ENCODE measurements at places on chromosomes 2 and 18.
A peak's percentile ranks its signal among the peaks of the same experiment; 100 is the strongest.

- no peak for DNase-seq
Observed at GRCh38 chr2:171855401-171855800, 38.6 kb downstream of the SLC25A12 start.

DNA sequence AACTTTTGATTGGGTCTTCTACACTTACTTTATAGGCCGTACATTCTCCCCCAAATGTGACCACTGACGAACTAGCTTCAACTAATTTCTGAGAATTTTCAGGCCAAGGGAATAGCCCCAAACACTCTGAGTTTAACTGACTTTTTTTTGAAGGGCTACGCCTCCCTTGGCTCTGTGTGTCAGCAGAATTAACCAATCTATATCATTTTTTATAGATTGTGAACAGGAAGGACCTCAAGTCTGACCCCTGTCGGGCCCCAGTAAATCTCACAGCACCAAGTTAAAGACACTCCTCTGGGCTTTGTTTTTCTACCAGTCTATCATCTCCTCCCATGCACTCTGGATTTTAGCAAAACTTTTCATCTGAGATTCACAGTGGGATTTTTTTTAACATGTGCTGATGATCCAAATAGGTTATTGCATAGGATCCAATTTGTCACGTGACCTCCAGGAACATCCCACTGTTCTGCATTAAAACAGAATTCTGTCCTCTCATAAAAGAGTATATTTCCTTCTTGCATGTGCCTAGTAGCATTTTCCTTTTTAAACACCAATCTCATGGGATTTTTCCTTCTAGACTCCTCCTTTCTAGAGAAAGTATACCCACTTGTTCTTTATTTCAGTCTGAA is 307.1 kb downstream of the OSR1 start:
- no peak for DNase-seq

- no peak for DNase-seq
Observed at GRCh38 chr2:103002954-103003353, 241.1 kb downstream of the TMEM182 start.

- no peak for DNase-seq
Observed at GRCh38 chr2:134401789-134402188, 147.9 kb downstream of the MGAT5 start.

- no peak for DNase-seq
Observed at GRCh38 chr2:81645745-81646301, 1341.3 kb upstream of the LRRTM1 start.

DNA sequence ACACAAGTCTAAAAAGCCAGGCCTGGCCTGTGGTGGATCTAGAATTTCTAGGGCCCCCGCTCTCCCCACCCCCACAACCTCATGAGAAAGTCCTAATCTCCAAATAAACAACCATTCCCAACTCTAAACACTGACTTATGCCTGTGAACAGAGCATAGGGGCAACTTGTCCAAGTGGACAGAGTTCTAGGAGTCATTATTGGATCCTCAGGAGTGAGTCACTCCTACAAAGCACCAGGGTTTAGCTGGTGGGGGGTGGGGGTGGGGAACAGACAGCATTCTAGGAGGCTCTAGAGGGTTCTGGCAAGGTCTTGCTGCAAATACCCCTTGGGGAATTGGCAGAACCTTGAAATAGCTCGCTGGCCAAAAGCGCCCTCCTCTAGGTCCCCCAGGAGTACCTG is 83.3 kb downstream of the ZCCHC2 start:
- DNase-seq = no peak

- no peak for DNase-seq
Observed at GRCh38 chr2:150587547-150588505, 100.4 kb upstream of the RND3 start.

- no peak for DNase-seq
Observed at GRCh38 chr2:197497326-197497725, 2.3 kb downstream of the HSPD1 start.

- DNase-seq = no peak
Observed at GRCh38 chr2:167640096-167640495, 607.3 kb downstream of the STK39 start.

- DNase-seq = no peak
Observed at GRCh38 chr2:210366675-210367080, 51.7 kb upstream of the MYL1 start.

- DNase-seq = peak; percentile 27
Observed at GRCh38 chr2:219689676-219690628, 62.5 kb downstream of the SLC4A3 start.

DNA sequence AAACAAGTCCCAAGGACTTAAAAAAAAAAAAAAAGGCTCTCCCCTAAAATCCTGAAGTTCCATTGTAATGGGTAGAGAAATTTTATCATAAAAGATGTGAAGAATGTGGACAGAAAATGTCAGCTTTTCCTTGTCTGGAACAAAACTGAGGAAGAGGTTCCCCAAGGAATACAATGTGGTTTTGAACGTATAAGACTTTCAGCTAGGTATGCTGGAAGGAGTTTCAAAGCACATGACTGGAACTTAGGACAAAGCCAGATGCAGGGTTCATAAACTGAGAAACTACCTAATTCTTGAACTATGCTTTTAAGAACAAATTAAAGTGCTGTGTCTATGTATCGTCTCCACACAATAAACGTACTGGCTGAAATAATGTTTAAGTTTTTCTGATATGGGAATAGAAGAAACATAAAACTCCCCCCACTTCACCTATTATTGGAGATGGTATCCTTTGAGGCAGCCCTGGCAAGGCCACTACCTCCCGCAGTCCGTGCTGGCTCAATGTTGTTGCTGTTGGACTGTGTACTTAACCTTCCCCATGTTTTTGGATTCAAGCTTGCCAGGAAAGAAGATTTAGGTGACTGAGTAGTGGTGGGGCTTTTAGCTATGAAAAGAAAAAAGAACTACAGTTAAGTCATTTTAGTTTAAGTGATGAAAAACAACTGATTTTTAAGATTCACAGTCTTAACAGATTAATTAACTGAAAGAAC is 84.2 kb upstream of the DNER start:
- no peak for DNase-seq

- DNase-seq = no peak
Observed at GRCh38 chr2:45567288-45567963, 43.6 kb downstream of the SRBD1 start.

GRCh38 chr18:75478996-75479880 is 51.7 kb upstream of the SMIM21 start:
- peak; percentile 64 for DNase-seq

DNA sequence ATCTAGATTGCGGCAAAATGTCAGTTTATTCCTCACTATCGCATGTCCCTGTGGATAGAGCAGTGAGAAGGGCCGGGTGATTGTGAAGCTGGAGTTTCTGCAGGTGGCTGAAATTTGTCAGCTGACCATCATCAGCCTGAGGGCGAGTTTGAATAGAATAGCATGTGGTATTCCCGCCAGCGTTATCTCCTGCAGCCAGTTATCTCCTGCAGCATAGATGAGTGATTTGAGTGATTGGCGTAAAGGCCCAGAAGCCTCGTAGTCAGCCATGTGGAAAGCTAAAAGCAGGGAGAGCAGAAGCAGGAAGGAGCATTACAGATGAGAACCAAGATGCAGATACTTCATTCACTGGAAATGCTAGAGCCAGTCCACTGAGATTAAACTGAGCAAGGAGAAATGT is 65.5 kb downstream of the CABLES1 start:
- DNase-seq = no peak

DNA sequence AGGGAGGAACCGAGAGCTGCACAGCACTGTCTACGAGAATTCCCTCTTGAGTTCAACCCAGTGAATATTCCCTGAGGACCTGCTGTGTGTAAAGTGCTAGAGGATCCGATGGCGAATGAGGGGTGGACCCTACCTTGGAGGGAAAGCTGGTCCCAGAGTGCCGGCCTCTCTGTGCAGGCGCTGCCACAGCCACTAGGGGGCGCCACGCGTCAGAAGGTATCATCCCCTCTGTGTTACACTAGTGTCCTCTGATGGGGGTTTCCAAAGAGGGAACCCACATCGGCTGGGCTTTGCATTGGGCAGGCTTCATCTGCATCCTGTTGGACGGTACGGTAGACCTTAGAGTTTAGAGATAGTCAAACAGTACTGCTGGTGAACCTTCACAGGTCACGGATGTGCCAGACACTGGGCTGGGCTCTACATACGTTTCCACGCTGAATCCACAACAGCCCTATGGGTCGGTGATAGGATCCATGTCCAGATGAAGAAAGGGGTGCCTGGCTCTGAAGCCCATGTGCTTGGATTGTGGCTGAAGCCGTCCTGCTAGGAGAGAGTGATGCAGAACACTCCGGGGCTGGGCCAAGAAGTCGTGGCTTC is 39.0 kb downstream of the COA5 start:
- DNase-seq = peak; percentile 63

- DNase-seq = no peak
Observed at GRCh38 chr2:226673314-226673723, 126.3 kb downstream of the IRS1 start.

GRCh38 chr2:159677654-159678053 is 34.7 kb upstream of the MARCHF7 start:
- no peak for DNase-seq

DNA sequence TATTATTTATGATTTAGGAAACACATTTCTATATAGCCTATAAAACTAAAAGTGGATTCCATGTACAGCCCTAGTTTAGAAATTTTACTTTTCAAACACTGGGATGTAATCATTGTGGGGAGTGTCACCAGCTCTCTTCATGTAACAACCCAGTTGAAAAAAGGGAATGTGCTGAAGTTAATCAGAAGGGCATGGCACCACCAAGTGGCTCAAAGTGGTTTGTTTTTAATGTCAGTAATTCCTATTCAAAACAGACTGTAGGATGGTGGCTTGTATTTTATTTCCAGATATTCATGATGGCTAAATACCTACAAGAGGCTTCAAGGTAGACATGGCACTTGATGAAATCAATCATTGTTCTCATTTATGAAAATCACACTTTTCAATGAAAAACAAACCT is 58.1 kb upstream of the TMEM182 start:
- DNase-seq = no peak

- no peak for DNase-seq
Observed at GRCh38 chr2:45506756-45507155, 104.3 kb downstream of the SRBD1 start.

DNA sequence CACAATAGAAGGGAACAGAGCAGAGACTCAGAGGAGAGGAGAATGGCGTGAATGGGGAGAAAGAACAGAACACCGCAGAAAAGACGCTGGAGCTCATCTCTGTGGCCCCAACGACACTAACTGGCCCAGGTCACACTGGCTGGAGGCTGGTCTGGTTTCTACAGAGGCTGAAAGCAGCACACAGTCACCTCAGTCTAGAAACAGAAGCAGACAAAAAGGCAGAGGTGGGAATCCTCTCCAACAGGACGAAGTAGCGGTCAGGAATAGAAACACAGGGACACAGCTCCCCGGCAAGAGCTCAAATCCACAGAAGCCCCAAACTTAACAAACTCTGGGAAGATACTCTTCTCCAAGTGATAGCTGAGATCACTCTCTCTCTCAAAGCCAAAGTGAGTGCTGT is 9.2 kb downstream of the SLC66A2 start:
- no peak for DNase-seq

- DNase-seq = no peak
Observed at GRCh38 chr2:149099298-149099697, 60.8 kb downstream of the LYPD6B start.

DNA sequence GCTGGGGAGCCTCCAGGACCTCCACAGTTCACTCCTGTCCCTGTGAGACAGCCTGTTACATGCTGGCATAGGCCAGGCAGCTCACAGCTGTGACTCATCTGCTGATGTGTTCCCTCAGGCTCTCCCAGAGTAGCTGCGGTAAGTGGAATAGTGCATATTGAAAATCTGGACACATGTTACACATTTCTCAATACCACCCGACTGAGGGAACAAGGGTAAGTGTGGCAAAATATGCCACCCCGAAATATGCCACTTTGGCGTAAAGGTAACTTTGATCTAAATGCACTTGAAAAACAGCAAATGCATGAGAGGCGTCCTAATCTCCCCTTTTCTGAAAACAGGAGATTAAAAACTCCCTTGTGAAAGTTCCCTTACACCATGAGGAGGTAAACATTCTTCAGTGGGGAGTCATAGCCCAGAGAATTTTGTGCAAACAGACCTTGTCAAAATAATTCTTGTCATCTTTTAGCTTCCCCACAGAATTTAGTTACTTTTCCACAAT is 557.9 kb downstream of the CCDC85A start:
- DNase-seq = no peak

DNA sequence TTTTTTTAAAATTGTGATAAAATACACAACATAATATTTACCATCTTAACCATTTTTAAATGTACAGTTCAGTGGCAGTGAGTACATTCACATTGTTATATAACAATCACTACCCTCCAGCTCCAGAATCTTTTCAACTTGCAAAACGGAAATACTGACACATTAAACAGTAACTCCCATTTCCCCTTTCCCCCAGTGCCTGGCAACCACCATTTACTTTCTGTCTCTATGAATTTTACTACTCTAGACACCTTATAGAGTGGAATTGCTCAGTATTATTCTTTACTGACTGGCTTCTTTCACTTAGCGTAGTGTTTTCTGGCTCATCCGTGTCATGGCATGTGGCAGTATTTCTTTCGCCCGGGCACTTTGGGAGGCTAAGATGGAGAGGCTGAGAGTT is 32.6 kb downstream of the FASTKD2 start:
- peak; percentile 13 for DNase-seq

GRCh38 chr2:8661736-8662135 is 20.1 kb upstream of the ID2 start:
- DNase-seq = no peak

GRCh38 chr2:100960688-100961087 is 41.4 kb upstream of the RPL31 start:
- DNase-seq = no peak

- no peak for DNase-seq
Observed at GRCh38 chr2:149871091-149871885, 283.7 kb upstream of the MMADHC start.

GRCh38 chr18:73099759-73100158 is 232.0 kb upstream of the NETO1 start:
- DNase-seq = no peak

DNA sequence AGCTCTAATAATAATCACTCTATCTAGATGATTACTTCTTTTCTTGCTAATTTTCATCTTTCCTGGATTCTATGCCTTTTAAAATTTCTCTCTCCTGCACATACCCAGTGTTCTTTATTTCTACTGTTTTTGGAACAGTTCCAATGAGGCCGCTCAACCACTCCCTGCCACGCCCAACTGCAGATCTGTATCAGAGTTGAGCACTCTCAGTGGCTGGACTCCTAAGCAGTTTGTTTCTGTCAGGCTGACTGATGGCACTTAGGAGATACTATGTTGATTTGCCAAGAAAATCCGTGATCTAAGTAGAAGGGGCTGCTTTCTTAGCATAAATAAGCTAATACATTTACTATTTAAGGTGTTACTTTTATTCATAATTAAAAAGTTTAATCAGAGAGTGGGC is 192.8 kb downstream of the ARHGAP15 start:
- DNase-seq = no peak

DNA sequence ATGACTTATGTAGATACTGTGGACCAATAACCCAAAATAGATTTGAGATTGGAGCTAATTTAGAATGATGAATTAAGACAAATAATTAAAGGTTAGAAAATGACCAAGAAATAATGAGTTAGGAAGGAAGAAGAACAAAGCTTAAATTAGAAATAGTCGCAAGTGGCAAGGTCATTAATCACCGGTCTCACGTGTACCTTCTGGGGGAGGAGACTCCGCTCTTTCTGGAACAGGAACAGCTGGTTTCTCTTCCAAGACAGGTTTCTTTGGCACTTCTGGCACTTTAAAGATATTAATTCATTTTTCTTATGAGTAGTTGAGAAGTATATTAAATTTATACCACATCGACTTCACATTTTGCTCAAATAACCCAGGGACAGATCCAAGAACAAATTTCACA is 156.7 kb downstream of the TTN start:
- DNase-seq = no peak

All from CD4-positive, alpha-beta T cell treated with Interleukin-4 for 1 hour (primary cell).